ENCODE measurements at places on chromosomes 4 and X.

GRCh38 chr4:161320377-161320776, 843.4 kb downstream of the FSTL5 start:
- no peak for DNase-seq

- DNase-seq: no peak
Observed at GRCh38 chrX:15050395-15050794, 177.2 kb downstream of the MOSPD2 start.

DNA sequence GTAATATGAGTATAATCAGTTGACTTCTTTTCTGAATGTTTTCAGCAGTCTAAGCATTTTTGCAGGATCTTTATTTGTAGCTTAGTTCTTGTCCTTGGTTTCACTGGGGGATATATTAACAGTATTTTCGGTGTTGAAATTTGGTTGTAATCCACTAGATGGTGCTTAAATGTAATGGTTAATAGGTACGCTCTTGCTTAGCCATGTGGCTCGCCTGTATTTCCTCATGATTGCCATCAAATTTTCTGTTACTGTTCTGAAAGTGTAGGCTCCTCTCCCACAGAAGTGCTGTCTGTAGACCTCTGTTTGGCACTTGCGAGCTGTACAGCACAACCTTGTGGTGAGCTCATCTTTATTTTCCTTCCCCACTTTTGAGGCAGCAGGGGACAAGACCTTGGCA, 3.9 kb upstream of the FAAH2 start:
- DNase-seq: no peak

GRCh38 chrX:20445109-20445508, 178.4 kb upstream of the RPS6KA3 start:
- DNase-seq: no peak

- DNase-seq: no peak
Observed at GRCh38 chr4:125159001-125159400, 155.8 kb upstream of the FAT4 start.

GRCh38 chr4:57110640-57111511, 691 bp upstream of the IGFBP7 start:
- DNase-seq: no peak

DNA sequence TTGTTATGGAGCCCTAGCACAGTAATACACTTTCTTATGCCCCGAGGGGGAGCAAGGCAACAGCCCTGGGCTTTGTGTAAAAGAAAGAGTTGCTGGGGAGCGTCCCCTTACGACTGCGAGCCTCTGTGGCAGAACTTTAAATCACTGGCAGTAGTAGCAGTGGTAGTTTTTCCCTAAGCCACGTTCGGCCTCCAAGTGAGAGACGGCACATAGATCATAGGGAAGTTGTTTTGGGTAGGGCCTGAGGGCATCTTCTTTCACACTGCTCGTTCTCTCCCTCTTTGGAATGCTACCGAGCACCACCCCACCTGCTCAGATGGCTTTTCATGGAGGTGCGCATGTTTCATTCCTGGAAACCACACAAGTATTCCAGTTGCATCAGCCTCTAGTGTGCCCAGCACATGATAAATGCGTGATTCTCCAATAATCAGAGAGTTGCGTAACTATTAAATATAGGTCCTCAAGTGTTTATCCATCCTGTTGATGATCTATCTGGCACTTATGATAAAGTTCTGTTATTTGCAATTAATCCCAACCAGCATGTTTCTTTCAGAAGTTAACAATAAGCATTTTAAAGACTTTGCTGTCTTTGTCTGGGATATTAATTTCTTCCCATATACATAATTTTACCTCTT, 7.0 kb upstream of the SYNPO2 start:
- no peak for DNase-seq

DNA sequence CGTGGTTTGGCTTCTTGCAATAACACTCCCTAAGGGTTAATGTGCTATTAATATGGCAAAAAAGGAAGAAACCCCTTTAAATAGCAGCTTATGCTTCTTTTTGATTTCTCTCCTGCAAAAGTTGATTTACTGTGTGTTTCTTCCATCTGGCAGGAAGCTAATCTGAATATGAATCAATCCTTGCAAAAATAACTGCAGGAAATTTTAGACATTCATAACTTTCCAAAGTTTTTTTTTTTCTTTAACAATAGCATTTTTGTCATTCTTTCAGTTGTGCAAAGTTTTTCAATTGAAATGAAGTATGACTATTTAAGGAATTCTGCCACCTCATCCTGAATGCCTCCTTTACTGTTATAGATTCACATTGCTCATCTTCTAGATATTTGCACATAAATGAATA, 115.6 kb downstream of the SPANXA1 start:
- no peak for DNase-seq

DNA sequence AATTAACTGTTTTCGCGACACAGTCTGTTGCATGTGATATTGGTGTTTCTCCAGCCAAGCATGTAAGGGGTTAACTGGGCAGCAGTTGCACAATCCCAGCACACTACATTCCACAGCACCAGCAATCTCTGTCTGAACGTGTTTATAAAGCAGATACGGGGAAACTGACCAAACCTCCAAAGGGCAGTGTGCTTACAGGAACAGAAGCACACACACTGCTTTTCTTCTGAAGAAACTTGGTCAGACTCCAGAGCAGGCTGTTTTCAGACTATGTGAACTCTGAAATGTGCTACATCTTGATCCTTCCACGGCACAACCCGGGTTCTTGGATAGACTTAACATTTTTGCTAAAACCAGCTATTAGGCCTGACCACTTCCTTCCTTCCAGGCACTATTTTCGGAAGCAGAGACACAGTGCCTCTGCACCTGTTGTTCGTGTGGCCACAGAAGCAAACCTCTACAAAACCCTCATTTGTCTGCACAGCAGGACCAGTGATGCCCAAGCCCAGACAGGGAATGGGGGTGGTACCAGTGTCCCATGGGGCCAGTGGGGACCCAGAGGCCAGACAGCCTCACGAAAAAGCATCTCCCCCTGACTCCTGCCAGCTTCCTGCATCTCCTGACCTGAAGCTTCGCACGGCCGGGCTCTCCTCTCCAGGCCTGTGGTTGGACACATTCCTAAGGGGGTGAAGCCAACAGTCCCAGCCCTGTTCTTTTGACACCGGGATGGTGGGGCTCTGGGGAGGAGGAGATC, 90.1 kb downstream of the IRF2 start:
- no peak for DNase-seq

GRCh38 chr4:4325321-4325720, 35.3 kb downstream of the ZBTB49 start:
- DNase-seq: no peak

- DNase-seq: no peak
Observed at GRCh38 chr4:138063581-138063980, 178.6 kb downstream of the SLC7A11 start.

GRCh38 chr4:182019148-182019652, 224.0 kb upstream of the TENM3 start:
- DNase-seq: no peak

DNA sequence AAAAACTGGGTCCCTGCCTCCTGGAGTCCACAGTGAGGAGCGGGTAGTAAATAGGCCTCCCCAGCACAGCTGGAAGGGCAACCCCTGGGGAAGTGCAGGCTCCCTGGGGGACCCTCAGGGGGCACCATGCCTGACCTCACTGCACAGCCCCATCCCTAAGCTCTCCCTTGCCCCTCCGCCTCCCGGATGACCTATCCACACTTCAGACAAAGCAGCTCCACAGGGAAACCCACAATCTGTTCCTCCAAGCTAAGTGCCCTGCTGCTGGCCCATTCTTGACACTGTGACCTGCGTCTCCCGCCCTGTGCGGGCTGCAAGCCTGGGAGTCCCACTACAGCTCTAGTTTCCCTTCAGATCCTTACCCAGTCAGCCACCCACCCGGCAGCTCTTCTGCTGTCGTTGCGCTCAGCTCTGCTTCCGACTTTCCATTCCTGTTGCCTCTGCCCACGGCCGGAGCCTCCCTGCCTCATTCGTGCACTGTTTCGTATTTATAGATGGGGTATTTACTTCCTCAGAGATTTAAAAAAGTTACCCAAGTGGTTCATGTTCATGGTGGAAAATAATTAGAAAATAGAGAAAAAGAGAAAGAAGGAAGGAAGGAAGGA, 47.0 kb upstream of the STOX2 start:
- no peak for DNase-seq

DNA sequence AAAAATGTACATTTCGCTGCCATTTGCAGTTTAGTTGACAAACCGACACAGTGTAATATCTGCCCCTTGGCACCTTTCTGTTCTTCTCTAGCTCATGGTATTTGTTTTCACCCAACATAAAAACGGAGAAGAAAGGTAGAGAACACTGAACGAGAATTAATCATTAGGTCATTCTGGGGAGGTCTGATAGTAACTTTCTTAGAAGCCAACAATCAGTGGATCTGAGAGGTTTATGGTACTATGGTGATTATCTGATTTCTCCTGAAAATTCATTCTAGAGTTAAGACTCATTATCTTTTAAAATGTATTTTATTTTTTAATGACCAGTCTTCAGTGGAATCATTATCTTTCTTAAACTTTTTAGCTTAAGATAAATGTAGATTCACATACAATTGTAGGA, 8.5 kb downstream of the RAPGEF2 start:
- DNase-seq: no peak

DNA sequence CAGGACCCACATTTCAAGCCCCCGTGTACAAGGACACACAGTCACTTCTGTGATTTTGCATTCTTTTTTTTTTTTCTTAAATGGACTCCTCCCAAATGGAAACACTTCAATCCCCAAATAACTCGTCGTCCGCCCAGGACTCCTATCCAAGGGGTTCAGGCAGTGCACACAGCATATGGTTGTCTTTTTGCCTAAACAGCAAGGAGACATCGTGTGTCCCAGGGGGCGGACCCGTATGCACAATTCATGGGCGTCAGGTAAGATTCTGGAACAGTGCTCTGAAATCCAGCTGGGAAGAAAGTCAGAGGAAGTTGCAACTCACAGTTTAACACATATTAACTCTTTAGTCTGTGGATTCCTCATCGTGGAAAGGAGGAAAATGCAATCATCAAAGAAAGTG, 231.3 kb downstream of the SHOX start:
- no peak for DNase-seq

- no peak for DNase-seq
Observed at GRCh38 chr4:55447108-55447708, 51.5 kb downstream of the TMEM165 start.

DNA sequence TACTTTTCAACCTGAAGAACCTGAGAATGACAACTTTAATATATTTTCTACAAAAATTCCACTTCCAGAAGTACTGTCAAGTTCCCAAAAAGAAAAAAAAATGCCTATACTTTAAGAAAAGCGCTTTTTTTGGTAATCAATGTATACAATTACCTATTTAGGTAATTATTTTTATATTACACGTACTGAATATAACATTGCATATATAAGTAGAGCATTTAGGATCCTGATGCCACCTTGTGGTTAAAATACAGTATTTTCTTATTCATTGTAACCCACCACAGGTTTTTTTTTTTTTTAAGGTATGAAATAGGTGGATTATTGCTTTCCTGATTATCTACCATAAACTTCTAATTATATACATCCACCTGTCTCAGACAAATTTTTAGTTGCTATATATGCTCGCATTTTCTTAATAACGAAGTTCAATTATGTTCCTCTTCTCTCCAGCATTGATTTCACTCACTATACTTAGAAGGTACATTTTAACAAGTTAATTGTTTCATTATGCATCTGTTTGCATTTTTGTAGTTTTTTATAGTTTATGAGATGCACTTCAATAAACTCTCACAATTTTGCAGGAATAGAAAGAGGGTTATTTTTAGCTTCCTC, 5.2 kb downstream of the MAP9 start:
- no peak for DNase-seq

- no peak for DNase-seq
Observed at GRCh38 chr4:71270901-71271300, 67.9 kb upstream of the SLC4A4 start.

DNA sequence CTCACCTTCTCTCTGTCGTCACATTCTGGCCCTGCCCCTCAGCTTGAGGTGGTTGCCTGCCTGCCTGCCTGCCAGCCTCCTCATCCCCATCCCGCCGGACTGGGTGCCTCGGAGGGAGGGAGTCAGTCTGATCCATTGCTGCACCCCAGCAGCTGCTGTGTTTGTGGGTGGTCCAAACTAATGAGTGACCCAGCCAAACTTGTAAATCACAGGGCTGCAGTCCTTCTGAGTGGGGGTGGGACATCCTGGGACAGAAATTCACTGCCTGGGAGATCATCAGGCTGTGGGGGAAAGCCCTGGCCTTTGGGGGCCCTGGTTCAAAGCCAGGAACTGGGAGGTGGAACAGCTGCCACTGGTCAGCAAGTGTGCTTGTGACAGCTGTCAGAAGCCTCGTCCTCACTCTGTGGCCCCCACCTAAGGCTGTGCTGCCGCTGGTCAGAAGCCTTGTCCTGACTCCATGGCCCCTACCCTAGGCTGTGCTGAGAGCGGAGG, 5.6 kb downstream of the GPR78 start:
- DNase-seq: no peak

DNA sequence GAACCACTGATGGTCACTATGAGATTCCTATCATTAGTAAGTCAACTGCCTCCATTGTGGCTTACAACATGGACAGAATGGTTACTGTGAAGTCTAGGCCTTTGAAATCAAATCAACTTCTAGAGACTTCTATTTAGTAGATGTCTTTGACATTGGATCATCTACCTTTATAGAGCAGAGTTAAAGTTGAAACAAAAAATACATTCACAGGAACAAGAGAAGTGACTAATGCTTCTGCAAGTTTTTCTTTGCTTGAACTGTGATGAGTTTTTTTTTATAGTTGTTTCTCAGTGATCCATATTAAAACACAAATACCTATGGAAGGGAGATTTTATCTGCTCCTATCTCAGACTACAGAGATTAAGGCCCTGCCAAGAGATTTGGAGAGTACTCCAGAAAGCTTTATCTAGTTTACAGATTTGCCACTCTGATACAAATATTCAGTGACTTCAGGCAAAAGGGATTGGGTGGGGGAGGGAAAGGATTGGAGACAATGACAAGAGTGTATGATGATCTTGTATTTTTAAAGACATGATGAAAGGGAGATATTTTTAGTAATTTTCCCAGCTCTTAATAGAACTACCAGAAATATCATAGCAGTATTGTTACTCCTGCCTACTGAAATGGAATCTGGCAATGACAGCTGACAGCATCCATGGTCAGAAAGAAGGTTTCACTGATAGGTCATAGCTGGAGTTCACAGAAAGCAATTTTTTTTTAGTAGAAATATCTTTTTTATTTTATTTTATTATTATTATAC, 16.0 kb upstream of the EPGN start:
- DNase-seq: no peak

- DNase-seq: no peak
Observed at GRCh38 chrX:34341258-34341657, 209.1 kb upstream of the FAM47A start.

DNA sequence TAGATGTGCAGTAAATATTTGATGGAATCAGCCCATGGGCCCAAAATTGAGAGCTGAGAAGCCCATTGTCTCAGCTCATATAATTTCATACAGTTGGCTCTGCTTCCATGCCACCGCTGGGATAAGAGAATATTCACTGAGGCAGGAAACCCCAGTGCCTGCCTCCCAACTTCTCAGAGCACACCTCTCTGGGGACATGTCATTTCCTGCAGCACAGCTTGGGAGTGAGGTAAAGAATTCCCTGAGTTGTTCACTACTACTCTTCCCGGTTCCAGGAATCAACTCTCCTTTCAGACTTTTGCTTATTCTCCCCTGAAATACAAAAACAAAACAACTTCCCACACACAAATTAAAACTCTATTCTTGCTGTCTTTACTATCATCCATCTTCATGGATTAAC, 389.3 kb downstream of the MAPK10 start:
- DNase-seq: no peak
